ENCODE measurements at places on chromosomes 12 and 14.

- DNase-seq: no peak
These were observed 297.3 kb upstream of the E2F7 start for GRCh38 chr12:77362509-77363210.

DNA sequence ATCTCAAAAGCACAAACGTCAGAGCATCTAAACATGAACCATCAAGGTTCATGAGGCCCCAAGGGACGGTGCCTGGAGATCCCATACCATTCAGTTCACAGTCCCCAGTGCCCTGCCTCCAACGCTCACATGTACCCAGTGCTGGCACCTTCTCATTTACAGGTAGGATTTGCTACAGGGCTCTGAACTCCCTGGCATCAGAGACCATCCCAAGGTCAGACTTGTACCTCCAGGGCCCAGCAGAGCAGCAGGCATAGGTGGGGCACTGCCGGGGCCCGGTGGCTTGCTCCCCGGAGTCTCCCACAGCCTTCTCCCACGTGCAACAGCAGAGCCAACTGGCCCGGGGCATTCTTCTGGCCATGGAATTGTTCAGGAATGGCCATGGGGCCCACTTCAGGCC, 114.8 kb downstream of the BCL11B start:
- no peak for DNase-seq

DNA sequence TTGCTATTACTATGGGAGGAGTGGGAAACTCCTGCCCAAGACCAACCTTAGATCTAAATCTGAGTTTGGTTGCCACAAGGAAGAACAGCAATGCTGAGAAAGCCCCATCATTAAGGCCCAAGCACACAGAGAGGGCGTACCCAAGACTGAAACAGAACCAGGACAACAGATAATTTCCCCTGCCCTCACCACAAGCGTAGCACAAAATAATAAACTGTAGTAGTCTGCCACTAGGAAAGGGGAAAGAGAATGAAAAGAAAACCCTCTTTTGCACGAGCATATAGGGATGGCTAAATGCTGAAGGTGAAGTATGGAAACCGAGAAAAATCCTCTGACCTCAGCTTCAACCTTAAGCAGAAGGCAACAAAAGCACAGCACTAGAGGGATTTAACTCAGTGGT, 76.5 kb upstream of the DHRS4 start:
- no peak for DNase-seq

DNA sequence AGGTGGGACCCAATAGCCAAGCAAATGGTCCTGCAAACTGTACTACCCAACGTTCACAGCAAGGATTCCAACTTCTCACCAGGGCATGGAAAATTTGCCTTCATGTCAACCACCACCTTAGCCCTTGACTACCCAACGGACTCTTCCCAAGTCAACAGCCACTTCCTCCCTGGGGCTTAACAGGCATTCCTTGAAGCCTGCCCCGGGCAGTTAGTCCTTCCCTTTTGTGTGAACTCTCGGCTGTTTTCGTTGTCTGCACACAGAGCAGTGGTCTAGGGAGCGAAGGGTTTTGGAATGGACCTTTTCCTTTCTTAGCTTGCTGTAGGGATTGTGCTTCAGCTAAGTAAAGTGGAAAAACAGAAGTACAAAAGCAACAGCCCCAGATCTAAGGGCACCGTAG, 35.2 kb upstream of the TCL1B start:
- no peak for DNase-seq

DNA sequence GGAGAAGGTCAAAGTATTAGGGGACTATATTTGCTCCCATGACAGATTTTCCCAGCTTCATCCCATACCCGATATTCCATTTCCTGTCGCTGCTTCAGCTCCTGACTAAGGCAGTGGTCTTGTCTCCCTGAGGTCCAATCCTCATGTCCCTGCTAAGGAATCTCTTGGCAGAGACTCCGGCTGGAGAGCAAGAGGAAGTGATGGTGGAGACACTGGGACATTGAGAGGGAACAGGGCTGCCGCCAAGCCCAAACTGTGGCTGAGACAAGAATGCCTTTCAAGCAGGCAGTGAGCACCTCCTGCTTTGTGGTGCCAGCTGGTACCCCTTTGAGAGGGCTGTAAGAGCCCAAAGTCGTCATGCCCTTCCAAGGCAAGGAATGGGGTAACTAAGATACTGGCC, 5.5 kb downstream of the SP7 start:
- DNase-seq: no peak

DNA sequence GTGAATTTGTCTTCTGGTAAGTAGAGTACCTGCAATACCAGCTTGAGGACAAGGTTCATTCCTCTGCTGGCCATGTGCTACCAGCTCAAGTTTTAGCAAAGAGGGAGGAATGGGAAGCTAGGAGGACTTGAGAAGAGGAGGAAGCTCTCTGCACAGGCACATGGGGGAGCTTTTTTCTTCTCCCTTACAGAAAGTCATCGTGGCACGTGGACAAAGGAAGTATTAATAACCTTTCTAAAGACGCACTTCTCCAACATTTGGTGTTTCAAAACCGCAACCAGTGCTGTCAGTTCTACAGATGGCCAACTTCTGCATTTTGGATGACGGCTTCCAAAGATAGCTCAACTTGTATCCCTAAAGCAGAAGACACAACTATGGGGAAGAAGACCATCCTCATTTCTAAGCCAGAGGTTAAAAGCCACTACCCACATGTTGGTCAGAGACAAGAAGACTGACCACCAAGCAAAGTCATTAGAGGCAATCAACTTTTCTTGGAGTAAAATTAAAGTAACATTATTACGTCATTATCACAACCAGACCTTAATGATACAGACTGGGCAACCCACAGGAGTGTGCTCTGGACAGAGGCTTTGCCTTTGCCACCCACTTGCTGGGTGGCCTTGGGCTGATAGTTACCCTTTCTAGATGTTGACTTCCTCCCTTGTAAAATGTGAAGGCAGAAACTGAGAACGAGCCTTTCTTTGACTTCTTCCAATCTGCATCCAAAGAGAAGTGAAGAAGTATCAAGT, 12.3 kb upstream of the TMED10 start:
- no peak for DNase-seq

DNA sequence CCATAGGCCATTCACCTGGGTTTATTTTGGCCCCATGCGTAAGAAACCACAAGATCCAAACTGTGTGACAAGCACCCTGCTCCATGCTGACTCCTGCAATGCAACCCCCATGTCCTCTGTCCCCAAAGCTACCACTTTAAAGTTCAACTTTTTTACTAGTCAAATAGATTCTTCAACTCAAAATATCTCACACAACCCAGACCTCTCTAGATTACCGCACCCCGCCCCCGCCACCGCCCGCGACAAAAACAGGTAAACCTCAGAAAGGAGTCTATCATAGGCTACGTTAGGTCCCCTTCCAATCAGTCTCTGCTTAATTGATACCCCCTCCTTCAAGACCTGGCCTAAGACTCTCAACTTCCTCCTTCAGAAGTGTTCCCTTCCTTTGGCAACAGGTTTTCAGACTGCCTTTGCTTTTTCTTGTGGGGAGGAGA, 2.2 kb downstream of the ZFP36L1 start:
- DNase-seq: no peak

- DNase-seq: peak; percentile 38
These were observed 482 bp upstream of the IFI27L2 start for GRCh38 chr14:94129758-94130414.

GRCh38 chr12:116331876-116332275, 54.4 kb upstream of the MED13L start:
- no peak for DNase-seq

- DNase-seq: no peak
These were observed 1441.9 kb upstream of the FLRT2 start for GRCh38 chr14:84087986-84088531.

- DNase-seq: no peak
These were observed 105.7 kb downstream of the PLEKHA5 start for GRCh38 chr12:19234981-19235871.

DNA sequence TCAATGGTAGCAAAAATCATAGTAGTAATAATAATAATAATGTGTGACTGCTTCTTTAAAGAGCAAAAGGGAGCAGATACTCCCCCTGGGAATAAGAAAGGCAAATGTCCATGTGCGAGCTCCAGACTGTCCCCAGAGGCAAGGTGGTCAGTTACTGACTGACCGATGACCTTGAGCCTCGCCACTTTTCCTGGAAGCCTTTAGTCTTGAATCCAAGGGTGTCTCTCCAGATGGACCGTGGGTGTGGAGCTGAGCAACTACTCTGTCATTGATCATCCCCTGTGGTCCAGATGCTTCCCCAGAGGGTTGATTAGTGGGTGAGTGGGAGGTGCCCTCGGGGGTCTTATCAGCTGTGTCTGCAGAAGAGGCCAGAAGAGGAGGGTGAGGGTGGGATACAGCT, 418.5 kb upstream of the TBX3 start:
- no peak for DNase-seq

- DNase-seq: no peak
These were observed 2.5 kb downstream of the C12orf57 start for GRCh38 chr12:6946033-6946919.

All from neural crest cell (in vitro differentiated cells).